ELR (cell line): ENCODE measurements at places on chromosomes 7 and 10.

DNA sequence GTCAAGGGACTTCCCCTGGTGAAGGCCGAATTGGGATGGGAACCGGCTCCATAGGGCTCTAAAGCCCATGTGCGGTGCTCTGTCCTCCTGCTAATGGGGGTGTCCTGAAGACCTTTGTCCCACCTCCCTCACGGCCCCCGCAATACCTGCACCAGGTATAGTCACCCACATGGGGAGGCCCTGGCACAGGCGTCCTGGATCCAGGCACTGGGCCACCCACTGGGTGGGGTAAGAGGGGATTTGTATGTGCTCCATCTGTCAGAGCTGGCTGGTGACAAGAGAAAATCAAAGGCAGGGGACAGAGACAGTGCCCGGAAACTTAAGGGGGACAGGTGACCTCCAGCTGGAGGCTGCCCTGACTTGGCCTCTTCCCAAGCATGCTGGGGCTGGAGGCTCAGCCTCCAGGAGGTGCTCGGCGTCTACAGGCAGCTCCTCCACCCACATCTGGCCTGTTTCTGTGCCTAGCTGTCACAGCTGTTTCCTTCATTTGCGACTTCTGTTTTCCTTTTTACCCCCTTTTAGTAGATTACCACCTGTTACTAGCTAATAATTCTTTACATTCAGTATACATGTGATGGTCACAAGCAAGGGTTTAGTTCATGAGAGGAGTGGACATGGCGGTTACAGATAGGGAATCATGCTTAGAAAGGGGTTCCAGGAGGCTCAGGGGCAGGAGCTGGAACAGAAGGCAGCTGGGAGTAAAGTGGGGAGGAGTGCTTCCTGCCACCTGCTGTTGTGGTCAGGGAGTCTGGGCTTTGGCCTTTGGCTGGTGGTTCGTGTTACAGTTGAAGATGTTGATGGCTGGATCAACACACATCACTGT is 2.3 kb upstream of the CUZD1 start:
- DNase-seq = no peak

GRCh38 chr10:62964026-62964425 is 147.9 kb upstream of the EGR2 start:
- DNase-seq = no peak

GRCh38 chr10:89637113-89637512 is 7.9 kb downstream of the PANK1 start:
- no peak for DNase-seq

DNA sequence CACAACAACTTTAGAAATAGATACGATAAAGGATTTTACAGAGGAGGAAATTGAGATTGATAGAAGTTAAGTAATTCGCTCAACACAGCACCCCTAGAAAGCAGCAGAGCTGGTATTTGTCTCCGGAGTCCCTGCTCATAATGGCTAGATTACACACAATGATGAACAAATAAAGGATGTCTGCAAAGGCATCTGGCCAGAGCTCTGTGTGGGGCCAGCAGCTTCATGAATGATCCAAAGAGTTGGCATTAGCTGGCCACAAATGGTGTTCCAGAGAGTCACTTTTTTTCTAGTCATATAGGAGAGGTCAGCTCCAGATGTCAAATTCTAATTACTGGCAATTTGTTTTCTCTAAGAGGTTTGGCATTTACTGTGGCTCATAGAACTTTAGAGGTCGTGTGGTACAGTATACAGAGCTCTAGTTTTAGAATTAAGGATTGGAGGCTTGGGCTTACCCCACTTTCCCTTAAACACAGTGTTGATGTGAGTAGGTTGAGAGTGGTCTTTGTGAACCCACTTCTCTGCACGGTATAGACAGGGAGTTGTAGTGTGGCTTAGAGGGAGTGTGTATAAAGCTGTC is 186.2 kb downstream of the BICC1 start:
- no peak for DNase-seq

DNA sequence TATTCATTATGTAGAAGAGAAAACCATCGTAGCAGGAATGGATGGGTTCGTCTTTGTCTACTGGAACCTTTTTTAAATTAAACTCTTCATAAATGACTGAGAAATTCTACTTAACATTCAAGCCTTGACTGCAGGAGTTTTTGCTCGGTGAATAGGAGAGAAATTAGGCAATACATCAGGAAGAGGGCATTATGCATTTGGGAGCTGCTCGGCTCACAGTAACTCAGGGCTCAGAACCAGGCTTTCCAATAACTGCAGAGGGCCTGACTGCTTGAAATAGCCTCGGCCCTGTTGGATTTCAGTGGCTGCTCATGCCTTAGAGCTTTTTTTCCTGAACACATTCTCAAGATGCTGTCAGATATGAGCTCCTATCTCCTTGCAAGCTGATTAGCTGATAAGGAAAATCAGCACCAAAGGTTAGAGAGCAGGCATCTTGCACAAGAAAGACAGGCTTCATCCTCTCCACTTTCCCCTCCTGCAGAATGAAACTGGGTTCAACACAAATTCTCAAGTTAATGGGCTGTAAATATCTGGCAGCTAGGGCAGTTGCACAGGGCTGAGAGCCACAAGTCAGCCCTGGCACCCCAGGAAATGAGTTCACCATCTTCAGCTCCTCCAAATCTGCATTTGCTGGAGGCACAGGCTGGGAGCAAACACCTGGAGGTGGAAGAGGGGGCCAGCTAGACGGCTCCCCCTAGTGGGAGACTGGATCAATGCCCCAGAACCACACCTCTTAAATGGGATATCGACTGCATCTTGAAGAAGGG is 24.3 kb downstream of the TECTB start:
- DNase-seq = peak; percentile 58

GRCh38 chr7:139990142-139990535 is 72.6 kb downstream of the PARP12 start:
- no peak for DNase-seq

DNA sequence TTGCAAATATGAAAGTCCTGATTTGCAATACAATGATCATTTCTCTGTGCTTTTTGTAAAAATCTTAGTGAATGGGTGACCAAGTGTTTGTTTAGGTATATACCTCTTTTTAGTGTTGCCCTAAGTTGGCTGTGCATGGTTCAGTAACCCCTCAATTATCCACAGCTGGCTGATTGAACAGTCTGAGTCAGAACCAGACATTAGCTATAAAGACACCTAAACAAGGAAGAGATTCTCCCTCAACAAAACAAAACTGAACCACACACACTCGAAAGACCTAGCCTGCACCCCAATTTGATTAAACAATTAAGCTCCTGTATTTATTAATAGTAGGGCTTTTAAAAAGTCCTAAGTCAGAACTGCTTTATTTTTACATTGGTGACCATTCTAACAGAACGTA is 2.8 kb downstream of the RSBN1L start:
- peak; percentile 20 for DNase-seq

DNA sequence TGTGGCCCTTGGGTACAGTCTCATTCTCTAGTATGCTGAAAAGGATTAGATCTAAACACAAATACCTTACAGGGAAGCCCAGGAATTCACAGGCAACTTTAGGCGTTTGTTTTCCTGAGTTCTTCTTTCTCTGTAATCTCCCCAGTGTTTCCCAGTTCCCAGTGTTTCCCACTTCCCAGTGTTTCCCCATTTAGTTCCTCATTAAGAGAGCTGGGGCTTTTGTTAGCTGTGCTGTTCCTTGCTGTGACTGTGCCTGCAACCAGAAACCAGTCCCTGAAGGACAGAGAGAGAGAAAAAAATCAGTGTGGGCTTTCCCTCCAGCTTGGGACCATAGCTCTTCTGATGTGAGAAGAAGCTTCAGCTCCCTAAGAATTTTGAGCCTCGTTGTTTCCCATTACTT is 802.9 kb upstream of the COBL start:
- DNase-seq = no peak

DNA sequence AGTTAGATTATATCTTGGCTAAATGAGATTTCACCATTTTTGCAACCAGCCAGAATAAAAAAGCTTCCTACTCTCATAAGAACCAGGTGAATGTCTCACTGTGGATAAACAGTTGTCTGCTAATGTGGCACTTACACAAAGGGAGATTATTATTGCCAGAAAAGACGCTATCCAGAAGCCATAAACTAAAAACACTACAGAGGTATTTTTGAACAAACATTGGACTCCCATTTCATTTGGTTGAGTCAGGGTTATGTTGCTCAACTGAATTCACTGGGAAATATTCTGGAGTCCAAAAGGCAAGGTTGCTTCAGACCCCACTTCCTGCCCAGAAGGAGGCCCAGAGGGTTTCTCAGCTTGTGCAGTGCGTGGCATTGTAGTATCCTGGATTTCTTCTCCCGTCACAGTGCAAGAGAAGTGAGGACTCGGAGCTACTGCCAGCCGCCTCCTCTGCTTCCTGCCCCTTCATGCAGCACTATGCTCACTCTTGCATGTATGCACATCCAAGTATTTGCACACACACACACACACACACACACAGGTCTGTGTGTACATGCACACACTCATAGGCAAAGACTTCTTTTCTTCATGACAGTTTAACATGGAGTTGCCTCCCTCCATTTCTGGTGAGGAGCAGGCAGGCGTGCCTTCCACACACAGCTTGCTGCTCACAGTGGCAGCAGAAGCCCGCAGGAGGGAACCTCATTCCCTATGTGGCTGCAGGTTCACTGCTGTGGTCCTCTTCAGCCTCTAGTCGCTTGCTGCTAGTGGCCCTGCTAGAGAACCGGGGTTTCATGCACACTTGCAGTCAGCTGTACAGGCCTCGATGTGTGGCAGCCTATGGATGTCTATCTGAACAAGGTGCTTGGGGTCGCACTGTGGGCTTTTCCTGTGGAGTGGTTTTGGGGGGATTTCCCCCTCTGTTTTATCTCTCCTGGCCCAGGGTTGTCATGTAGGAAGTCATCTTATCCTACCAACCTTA is 10.1 kb downstream of the DENND10 start:
- peak; percentile 94 for DNase-seq

DNA sequence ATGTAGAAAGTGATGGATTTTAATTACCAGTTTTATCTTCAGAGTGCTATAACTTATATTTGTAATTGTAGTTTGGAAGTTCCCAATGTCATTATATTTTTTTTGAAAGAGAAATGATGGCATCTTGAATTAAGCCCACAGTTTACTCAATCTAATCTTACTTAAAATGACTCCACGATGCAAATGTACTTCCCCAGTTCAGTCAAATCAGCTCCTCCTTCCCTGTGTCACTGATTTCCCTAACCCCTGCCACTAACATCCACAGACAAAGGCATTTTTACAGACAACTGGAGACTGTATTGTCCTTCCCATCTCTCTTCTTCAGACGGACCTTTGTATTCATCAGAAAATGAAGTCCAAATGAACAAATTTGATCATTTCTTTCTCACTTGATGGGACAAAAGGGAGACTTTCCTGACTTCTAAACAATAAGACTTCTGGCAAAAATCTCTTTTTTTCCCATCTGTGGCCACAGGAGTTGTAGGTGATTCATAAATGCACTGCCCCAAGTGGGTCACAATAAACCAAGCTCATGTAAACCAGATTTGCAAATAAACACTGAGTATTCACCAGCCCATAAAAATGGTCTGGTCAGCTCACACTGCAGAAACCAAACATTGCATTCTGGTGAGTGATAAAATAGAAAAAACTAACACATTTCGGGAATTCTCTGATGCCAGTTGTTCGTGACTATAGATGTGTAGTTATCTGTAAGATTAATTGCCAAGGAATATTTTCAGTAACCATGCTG is 162.9 kb downstream of the FANK1 start:
- peak; percentile 73 for DNase-seq

GRCh38 chr10:109062371-109062770 is 860.9 kb downstream of the XPNPEP1 start:
- peak; percentile 49 for DNase-seq

DNA sequence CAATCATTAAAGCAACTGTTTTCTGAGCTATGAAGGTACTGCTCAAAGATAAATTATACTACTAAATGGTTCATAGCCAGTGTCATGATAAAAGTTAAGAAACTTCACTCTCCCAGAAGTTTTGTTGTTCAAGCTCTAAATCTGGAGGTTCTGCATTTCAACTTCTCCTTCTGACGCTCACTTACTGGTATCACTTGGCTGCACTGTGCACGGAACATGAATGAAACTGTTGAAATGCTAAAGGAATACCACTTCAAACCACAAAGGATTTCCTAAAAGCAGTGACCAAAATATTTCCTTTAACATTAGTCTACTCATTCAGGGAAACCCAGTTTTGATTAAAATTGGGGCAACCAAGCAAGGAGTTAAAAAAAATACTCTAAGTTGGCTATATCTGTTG is 93.6 kb downstream of the UBE2H start:
- no peak for DNase-seq

DNA sequence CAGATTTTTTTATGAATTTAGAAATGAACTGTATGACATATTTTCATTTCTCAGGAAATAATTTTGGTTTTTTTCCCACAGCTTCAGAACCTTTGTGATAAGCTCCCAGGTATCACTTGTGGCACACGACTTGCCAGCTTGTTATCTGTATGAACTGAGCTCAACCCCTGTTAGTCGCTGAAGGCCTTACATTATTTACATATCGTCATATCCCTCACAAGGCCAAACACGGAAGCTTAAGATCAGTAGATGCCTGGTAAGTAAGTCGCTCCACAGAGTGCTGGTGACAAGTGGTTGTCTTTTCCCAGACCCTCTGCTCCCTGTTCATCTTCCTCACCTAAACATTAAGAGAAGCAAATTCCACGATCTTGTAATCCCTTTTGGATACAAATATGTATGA is 55.2 kb downstream of the RAPGEF5 start:
- DNase-seq = no peak

DNA sequence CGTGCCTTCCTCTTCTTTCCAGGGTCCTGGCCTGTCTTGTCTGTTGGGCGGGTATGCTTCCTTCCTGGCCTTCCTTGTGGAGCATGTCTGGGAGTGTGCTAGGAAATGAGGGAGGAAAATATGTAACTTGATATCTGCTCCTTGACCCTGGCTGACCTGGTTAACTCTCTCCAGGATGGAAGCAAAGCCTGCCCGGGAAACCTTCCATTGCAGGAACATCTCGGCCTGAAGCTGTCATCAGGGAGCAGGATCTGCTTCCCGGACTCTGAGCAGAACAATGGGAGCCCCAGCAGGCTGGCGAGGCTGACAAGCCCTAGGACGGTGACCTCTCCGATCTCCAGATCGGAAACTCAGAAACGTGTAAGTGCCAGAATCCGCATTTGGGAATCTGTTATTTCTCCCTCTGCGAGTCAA is 340.3 kb downstream of the FRMD4A start:
- peak; percentile 59 for DNase-seq

DNA sequence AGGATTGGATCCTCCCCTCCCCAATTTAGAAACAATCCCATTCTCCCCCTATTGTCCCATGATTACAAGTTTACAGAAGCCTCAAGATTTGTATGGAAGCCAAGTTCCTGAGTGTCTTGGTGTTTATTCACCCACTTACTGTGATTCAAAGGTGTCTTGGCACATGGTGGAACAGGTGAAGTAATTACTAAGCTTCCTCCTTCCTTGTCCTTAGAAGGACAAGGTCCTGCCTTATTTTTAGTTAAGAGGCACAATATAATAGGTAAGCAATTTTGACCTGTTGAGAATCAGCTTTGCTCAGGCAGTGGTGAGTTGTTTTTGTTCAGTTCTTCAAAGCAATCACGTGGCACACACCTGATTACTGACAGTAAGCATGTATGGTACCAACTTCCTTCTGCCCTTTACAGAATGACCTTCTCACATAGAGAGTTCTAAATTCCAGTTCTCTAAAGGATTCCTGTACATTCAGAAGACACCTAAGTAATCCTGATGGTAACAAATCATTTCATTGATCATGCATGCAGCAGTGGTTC is 60.7 kb upstream of the SLC13A1 start:
- no peak for DNase-seq
